ENCODE measurements at places on chromosomes 4 and X.

DNA sequence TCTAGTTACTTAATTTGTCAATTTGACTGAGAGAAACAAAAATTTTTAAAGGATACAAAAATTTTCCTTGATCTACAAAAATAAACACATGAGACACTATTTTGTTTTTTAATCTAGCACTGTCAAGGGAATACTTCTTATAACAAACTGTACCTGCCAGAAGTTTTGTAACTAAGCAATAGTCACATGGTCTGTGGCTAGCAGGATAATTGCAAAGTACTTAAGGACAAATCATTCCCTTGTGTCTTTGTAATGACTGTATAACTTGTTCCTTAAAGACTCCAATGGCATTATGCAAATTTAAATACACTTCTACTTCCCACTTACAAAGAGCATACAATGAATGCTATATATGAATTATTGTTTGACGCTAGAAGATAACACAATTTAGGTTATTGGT lies 25.1 kb upstream of the ANK2 start:
- no peak for DNase-seq

DNA sequence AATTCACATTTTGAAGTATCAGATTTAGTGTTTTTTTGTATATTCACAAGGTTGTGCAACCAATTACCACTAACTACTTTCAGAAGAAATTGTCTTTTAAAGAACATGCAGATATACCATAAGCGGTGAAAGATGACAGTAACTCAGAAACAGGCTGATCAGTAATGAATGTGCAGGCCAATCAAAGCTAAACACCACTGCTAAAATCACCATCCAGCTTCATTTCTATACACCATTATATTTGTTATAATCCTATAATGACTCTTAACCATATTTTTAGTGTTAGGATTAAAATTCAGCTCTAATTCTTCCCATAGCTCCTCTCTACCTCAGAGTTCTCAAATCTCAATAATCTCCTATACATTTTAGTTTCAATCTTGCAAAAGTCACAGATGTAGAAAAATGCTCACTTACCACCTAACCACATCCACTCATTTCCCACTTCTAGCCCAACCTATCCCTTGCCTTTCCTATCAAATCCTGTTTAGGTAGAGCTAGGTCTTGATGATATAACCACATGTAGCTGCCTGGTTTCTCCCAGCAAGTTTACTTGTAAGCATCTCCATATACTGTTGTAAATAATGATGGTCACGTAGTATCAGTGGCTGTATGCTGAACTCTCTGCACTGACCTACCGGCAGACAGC lies 16.6 kb downstream of the COQ2 start:
- no peak for DNase-seq

- DNase-seq, result no peak
These were observed 203.3 kb downstream of the CLCN4 start for GRCh38 chrX:10360116-10360515.

DNA sequence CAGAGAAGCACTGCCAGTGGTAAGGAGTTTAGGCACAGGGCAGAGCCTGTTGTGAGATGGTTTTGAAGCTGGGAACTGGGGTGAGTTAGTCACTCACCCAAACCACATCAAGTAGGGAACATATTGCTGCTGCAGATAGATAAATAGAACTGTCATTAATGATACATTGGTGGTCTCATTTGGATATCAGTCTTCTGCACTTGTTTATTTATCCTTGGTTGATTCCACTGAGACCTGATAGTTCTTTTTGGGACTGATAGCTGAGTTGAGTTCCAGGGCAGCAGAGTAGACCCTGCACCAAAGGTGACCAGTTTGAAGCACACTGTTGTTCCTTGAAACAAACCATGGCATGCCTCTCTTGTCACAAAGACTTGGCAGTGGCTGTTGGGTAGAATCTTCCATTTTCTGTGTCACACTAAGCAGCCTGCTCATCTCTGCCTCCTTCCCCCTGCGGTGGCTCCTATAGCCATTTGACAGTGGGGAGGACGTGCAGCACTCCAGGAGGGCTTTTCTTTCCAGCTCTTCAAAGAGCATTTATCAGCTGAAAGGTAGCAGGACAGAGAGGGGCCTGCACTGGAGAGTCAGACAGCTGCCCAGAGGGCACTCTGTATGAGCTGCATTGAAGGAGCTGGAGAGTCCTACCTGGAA lies 59.7 kb upstream of the TMEM164 start:
- no peak for DNase-seq

Data from GM06990 (cell line).